ENCODE measurements at places on chromosomes 2 and 18.

DNA sequence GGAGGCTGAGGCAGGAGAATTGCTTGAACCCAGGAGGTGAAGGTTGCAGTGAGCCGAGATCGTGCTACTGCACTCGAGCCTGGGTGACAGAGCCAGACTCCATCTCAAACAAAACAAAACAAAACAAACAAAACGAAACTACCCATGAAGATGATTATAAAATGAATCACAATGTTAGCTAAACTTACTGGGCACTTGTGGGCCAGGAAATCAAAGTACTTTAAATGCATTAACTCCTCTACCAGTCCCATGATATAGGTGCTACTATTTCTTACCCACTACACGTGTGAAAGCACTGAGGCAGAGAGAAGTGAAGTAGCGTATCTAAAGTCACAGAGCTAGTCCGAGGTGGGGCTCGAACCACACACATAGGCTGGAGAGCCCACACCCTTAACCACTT lies 53.6 kb downstream of the POLE4 start:
- DNase-seq = no peak
- no peaks in the 10 kb centered on the region for H3K36me3 ChIP-seq
- no peak overlapping the region for H3K4me3 ChIP-seq

- H3K36me3 ChIP-seq = no peaks in the 10 kb centered on the region
- no peaks in the 10 kb centered on the region for H3K27me3 ChIP-seq
- H3K4me3 ChIP-seq = no peak overlapping the region
- no peaks in the 10 kb centered on the region for H3K4me1 ChIP-seq
- no peak overlapping the region for H3K27ac ChIP-seq
Observed at GRCh38 chr18:11392292-11392691, 217.1 kb upstream of the SLC35G4 start.

GRCh38 chr2:197219636-197220035 lies 90.9 kb downstream of the ANKRD44 start:
- no peak overlapping the region for H3K27ac ChIP-seq
- H3K4me3 ChIP-seq = no peak overlapping the region
- DNase-seq = no peak
- H3K27me3 ChIP-seq = no peaks in the 10 kb centered on the region
- H3K36me3 ChIP-seq = no peaks in the 10 kb centered on the region

GRCh38 chr2:147524912-147525311 lies 319.9 kb upstream of the ACVR2A start:
- DNase-seq = no peak
- no peaks in the 10 kb centered on the region for H3K4me1 ChIP-seq
- H3K4me3 ChIP-seq = no peak overlapping the region
- no peak overlapping the region for H3K27ac ChIP-seq

GRCh38 chr2:120629241-120629895 lies 106.3 kb upstream of the GLI2 start:
- H3K27me3 ChIP-seq = no peaks in the 10 kb centered on the region
- no peak overlapping the region for H3K4me3 ChIP-seq
- H3K27ac ChIP-seq = no peak overlapping the region
- no peak for DNase-seq
- no peaks in the 10 kb centered on the region for H3K36me3 ChIP-seq

- no peak overlapping the region for H3K27ac ChIP-seq
- H3K27me3 ChIP-seq = no peaks in the 10 kb centered on the region
- no peak for DNase-seq
- H3K4me1 ChIP-seq = no peaks in the 10 kb centered on the region
Observed at GRCh38 chr2:125371867-125372266, 1284.1 kb upstream of the GYPC start.

GRCh38 chr18:68728081-68728700 lies 13.3 kb upstream of the TMX3 start:
- no peak for DNase-seq
- no peak overlapping the region for H3K27ac ChIP-seq
- H3K4me3 ChIP-seq = no peak overlapping the region
- no peaks in the 10 kb centered on the region for H3K27me3 ChIP-seq
- no peaks in the 10 kb centered on the region for H3K36me3 ChIP-seq

- no peaks in the 10 kb centered on the region for H3K27me3 ChIP-seq
- no peak for DNase-seq
- H3K4me3 ChIP-seq = no peak overlapping the region
- H3K27ac ChIP-seq = no peak overlapping the region
- no peaks in the 10 kb centered on the region for H3K4me1 ChIP-seq
Observed at GRCh38 chr2:34105006-34105767, 506.1 kb upstream of the FAM98A start.

DNA sequence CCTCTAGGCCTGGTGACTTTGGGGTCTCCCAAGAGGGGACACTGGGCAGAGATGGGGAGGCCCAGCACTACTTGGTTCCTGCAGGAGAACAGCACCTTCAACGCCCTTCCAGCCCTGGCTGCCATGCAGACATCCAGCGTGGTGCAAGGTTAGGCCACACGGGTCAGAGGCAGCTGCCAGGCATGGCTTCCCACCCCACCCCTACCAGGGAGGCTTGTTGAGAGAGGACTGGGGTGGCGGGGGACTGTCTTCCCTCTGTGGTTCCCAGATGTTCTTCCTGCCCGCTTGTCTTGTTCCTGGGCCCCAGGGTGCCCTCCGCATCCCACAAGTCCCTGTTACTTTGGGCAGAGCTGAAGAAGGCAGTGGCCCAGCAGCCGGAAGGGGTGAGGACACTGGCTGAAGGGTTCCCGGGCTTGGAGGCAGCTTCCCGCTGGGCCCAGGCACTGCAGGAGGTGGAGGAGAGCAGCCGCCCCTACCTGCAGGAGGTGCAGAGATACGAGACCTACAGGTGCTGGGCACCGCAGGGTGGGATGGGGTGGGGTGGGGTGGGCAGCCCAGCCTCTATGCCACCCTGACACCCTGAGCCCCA lies 4.5 kb downstream of the PROM2 start:
- H3K36me3 ChIP-seq = no peaks in the 10 kb centered on the region
- DNase-seq = no peak
- H3K27ac ChIP-seq = no peak overlapping the region
- no peaks in the 10 kb centered on the region for H3K27me3 ChIP-seq

GRCh38 chr2:82968358-82968757 lies 1490.7 kb downstream of the SUCLG1 start:
- no peak overlapping the region for H3K27ac ChIP-seq
- no peaks in the 10 kb centered on the region for H3K4me1 ChIP-seq
- no peak for DNase-seq

DNA sequence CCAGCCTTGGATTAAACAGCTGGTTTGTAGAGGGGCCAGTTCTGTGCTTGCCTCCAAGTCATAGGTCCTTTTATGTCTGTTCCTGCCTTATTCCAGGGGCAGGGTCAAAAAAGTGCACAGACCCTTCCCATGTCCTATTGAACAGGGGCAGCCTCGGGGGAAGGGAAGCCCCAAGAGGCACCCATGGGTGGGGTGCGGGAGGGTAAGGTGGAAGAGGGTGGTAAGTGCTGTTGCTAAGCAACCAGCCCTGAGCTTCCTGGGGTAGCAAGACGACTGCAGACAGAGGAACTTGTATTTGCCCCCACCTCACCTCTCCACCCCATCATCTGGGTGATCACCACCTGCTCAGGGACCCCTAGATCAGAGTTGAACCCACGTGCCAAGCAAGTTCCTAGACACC lies 7.7 kb downstream of the DNMT3A start:
- no peaks in the 10 kb centered on the region for H3K27me3 ChIP-seq
- DNase-seq = no peak
- H3K4me1 ChIP-seq = peaks cover 58% of the 10 kb centered on the region
- no peak overlapping the region for H3K4me3 ChIP-seq

- H3K4me3 ChIP-seq = no peak overlapping the region
- H3K36me3 ChIP-seq = no peaks in the 10 kb centered on the region
- no peaks in the 10 kb centered on the region for H3K27me3 ChIP-seq
Observed at GRCh38 chr2:131030478-131030971, 62.7 kb downstream of the FAM168B start.

GRCh38 chr18:59719544-59720181 lies 22.4 kb upstream of the CCBE1 start:
- no peak overlapping the region for H3K27ac ChIP-seq
- no peaks in the 10 kb centered on the region for H3K36me3 ChIP-seq
- H3K27me3 ChIP-seq = no peaks in the 10 kb centered on the region
- no peak overlapping the region for H3K4me3 ChIP-seq

DNA sequence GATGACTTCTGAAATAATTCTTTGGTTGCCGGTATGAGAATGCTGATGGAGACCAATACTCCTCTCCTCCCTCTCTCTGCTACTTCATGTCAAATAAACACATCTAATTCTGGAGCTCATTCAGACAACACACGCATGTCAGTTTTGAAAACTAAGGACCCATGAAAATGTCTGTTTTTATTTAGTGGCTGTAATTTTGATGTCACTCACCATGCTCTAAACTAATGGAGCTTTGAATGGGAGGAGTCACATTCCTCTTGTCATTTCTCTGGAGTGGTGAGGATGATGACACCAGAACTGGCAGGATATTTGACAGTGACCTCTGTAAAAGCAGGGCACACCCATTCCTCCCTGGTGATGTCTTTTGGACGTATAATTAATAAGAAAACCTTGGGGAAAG lies 163.0 kb downstream of the PHLPP1 start:
- H3K4me3 ChIP-seq = no peak overlapping the region
- no peaks in the 10 kb centered on the region for H3K27me3 ChIP-seq
- H3K27ac ChIP-seq = peak overlapping the region; percentile 50
- DNase-seq = no peak
- H3K36me3 ChIP-seq = no peaks in the 10 kb centered on the region
- H3K4me1 ChIP-seq = peaks cover 15% of the 10 kb centered on the region

DNA sequence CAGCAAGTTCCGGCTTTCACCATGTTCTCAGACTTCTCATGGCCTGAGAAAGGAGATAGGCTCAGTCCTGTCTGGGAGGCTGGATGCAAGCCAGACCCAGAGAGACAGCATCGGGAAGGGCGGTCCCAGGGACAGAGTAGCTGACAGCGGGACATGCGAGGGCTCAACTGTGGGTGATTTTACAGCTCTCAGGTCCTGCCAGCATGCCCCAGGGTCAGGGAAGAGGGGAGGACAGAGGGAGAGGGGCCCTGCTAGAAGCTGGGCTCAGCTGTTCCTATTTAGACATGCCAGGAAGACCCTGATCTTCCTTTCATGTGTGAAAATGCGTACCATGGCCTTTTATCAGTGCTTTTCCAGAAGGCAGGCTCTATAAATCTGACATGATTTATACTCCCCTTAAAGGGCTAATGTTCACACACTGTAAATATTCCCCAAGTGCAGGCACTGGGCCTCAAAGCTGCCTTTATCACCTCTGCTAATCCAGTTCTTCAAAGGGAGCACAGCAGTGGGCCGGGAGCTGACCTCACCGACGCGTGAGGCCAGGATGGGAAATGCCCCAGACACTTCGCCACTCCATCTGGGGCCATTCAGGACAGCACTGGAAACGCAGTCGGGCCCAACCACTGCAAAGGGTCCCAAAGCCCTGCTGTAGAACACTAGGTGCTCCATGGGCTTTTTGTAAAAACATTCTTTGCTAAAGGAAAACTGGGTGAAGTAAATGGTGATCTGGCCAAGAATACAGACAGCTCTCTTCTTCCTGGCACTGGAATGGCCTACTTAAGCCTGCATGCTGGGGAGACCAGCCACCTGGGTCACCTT lies 96.1 kb upstream of the LMAN1 start:
- H3K4me1 ChIP-seq = no peaks in the 10 kb centered on the region
- no peak for DNase-seq
- no peaks in the 10 kb centered on the region for H3K27me3 ChIP-seq
- H3K4me3 ChIP-seq = no peak overlapping the region
- H3K27ac ChIP-seq = no peak overlapping the region

DNA sequence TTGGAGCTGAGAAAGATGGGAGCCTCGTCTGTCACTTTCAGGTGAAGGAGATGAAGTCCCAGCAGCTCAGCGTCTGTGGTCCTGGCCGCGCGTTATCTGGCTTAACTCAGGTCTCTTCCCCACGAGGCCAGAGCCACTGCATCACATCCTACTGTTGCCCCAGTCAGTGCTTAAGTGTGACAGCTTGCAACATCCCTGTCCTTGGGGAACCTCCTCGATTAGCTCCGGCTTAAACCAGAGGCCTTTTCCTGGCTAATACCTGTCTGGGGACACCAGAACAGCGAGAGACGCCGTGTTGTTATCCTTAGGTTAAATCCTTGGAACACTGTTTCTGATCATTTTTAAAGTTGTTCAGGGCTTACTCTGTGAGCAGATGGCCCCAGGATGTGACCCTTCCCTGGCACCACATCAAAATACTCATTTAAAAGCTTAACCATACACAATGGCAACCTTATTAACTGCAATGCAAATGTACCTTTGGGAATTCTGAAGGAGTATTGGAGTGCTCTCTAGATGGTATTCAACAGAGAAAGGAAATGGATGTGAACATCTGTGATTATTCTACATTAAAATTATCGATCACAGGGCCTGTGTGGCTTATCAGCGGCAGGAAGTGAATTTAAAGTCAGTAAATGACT lies 61.2 kb upstream of the SPP2 start:
- no peak overlapping the region for H3K4me3 ChIP-seq
- no peaks in the 10 kb centered on the region for H3K27me3 ChIP-seq
- no peaks in the 10 kb centered on the region for H3K36me3 ChIP-seq
- no peaks in the 10 kb centered on the region for H3K4me1 ChIP-seq

DNA sequence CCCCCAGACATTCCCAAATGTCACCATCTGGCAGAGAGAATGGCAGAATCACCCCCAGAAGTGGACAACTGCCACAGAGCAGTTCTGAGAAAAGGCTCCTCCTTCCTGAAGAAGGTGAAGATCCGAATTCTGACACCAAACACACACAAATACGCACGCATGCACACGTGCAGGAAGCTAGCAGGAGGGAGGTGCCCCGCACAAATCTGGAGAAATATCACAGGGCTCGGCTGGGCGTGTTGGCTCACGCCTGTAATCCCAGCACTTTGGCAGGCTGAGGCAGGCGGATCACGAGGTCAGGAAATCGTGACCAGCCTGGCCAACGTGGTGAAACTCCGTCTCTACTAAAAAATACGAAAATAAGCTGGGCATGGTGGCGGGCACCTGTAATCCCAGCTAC lies 38.5 kb upstream of the ATG16L1 start:
- no peak for DNase-seq
- H3K4me1 ChIP-seq = peaks cover 7% of the 10 kb centered on the region
- H3K27ac ChIP-seq = no peak overlapping the region
- no peaks in the 10 kb centered on the region for H3K27me3 ChIP-seq
- no peak overlapping the region for H3K4me3 ChIP-seq

DNA sequence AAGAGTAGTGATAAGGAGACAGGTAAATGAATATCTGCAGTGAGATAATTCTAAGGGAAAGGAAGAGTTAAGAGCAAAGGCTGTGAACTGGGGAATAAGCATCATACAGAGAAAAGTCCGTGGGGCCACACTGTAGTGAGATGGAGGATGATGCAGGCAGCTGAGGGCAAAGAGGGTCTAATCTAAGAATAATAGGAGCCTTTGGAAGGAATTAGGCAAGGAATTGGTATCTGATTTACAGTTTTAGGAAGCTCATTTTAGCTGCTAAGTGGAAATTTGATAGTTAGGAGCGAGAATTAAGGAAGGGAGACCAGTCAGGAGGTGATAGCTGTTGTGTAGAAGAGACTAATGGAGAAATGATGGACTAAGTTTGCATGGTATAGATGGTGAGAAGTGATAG lies 43.5 kb downstream of the KIF5C start:
- H3K4me3 ChIP-seq = no peak overlapping the region
- no peaks in the 10 kb centered on the region for H3K4me1 ChIP-seq
- no peaks in the 10 kb centered on the region for H3K27me3 ChIP-seq
- no peak overlapping the region for H3K27ac ChIP-seq
- DNase-seq = no peak

GRCh38 chr2:59463426-59463825 lies 1090.0 kb downstream of the BCL11A start:
- no peaks in the 10 kb centered on the region for H3K36me3 ChIP-seq
- H3K27ac ChIP-seq = no peak overlapping the region
- no peak overlapping the region for H3K4me3 ChIP-seq
- H3K27me3 ChIP-seq = no peaks in the 10 kb centered on the region
- DNase-seq = no peak

GRCh38 chr2:12168791-12169388 lies 422.5 kb downstream of the LPIN1 start:
- no peak overlapping the region for H3K4me3 ChIP-seq
- H3K4me1 ChIP-seq = peaks cover 23% of the 10 kb centered on the region
- no peaks in the 10 kb centered on the region for H3K27me3 ChIP-seq
- peak overlapping the region; percentile 35 for H3K27ac ChIP-seq

All from tibial artery (tissue), 4 donors.